WERI-Rb-1 (cell line): ENCODE measurements at places on chromosomes 6 and 20.

DNA sequence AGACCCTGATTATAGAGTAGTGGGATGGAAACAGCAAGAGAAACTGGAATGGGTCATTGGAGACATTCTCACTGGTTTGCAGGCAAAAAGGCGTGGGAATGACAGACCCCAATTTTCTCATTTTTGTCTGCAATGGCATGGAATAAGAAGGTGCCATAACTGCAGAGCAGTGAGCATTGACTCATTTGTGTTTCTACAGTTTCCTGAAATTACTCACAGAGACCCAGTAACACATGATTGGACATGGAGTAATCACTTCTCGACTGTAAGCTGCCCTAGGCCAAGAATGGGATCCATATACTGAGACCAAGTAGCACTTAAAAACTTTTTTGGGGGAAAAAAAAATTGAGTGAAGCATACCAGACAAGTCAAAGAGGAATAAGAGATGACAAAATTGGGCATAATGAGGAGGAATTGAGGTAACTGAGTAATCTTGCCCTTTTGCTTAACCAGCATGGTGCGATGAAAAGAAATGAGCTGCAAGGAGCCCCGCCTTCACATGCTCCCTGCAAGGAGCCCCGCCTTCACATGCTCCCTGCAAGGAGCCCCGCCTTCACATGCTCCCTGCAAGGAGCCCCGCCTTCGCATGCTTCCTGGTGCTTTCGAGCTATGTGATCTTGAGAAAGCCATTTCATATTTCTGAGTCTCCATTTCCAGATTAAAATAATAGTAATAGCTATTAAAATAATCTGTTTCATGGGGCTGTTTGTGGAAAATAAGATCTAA, 44.1 kb downstream of the NHSL1 start:
- DNase-seq = no peak

GRCh38 chr6:116596815-116597214, 19.5 kb upstream of the RSPH4A start:
- no peak for DNase-seq

- no peak for DNase-seq
These were observed 17.2 kb upstream of the NCR2 start for GRCh38 chr6:41318261-41318653.

DNA sequence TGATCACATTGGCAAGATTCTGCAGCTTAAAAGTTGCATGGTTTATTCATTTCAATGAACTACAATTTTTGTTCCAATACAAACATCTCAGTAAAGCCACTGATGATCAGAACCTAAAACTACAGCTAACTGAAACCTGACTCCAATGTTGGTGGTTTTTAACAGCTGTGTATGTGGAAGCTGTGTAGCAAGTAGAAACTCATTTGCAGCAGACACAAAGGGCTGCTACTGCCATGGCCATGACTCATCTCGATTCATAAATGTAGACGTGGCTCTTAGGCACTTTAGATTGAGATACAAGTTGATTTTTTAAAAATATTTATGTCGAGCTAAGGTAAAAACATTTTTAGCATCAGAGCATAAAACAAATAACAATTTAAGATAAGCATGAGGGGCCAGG, 19.5 kb upstream of the MAP3K4 start:
- DNase-seq = no peak

DNA sequence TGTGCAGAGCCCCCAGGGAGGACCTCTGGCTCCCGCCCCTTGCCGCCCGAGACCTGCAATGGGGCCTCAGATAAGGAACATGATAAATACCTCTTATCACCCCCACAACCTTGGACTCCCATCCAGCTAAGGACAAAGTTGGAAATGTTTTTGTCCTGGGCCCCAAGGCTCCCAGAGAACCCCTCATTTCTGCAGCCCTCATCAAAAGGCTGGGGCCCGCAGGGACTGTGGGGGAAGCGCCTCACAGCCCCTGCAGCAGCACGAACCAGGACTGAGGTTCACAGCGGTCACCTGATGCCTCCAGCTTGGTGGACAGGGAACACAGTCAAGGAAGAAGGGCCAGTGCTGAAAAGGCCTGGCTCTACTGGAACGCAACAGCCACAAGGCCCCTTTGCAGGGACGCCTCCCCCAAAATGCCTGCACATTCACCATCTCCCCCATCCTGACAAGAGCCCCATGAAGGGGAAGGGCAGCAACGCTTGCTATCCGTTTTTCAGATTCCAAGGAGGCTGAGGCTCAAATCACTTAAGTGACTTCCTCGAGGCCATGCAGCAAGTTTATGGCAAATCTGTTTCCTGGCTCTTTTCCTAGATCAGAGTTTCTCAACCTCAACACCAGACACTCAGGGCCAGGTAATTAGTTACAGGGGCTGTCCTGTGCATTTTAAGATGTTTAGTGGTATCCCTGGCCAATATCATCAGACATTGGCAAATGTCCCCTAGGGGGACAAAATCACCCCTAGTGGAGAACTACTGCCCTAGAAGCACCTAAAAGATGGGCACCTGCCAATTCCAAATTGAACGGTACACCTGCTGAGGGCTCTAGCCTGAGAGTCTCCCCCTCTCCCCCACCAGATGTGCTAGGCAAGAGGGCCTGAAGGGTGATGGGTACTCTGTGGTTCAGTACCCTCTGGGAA, 10.6 kb downstream of the TFEB start:
- no peak for DNase-seq
